ENCODE measurements at places on chromosomes 2 and 18. TPM values are rescaled to one million over a fixed set of nuclear protein-coding genes. Genes with fewer than 3 reads are reported as not detected.

Gene RMDN2
- total RNA-seq: 19.8 TPM

Gene GKN2
- 0.32 TPM for total RNA-seq

- H3K27ac ChIP-seq: no peak overlapping the region
- no peaks in the 10 kb centered on the region for H3K36me3 ChIP-seq
- H3K27me3 ChIP-seq: no peaks in the 10 kb centered on the region
Observed at GRCh38 chr2:11933854-11934253, 187.4 kb downstream of the LPIN1 start.

GRCh38 chr2:101812226-101812625 lies 114.7 kb downstream of the MAP4K4 start:
- no peak overlapping the region for H3K27ac ChIP-seq
- H3K4me3 ChIP-seq: no peak overlapping the region
- DNase-seq: no peak
- H3K4me1 ChIP-seq: no peaks in the 10 kb centered on the region

DNA sequence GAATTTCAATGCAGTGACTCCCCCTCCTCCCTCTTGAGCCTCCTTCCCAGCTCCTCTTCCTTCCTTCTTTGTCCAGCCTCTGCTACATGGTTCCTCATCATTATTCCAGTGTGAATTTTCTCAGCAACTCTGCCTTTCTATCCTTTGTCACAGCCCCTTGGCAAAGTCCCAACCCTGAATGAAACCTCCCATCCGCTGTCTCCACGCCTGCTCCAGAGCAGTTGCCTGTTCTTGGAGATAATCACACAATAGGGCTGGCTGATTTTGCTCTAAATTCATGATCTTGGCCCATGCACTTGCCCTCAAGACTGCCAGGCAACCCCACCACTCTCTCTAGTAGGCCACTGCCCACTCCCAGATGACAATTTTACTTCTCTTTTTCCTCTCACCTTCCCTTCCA lies 61.4 kb downstream of the BCL2L11 start:
- no peaks in the 10 kb centered on the region for H3K27me3 ChIP-seq
- no peak for DNase-seq
- no peak overlapping the region for H3K27ac ChIP-seq
- peaks cover 14% of the 10 kb centered on the region for H3K4me1 ChIP-seq
- H3K4me3 ChIP-seq: no peak overlapping the region
- H3K36me3 ChIP-seq: no peaks in the 10 kb centered on the region

Gene DHX57
- 14.7 TPM for total RNA-seq

Gene RAB10
- 206 TPM for total RNA-seq

Gene LYG2
- not detected for total RNA-seq

GRCh38 chr2:230459216-230459615 lies 43.2 kb downstream of the SP100 start:
- H3K4me1 ChIP-seq: no peaks in the 10 kb centered on the region
- DNase-seq: no peak
- no peak overlapping the region for H3K4me3 ChIP-seq
- H3K36me3 ChIP-seq: no peaks in the 10 kb centered on the region
- H3K27ac ChIP-seq: no peak overlapping the region
- no peaks in the 10 kb centered on the region for H3K27me3 ChIP-seq

DNA sequence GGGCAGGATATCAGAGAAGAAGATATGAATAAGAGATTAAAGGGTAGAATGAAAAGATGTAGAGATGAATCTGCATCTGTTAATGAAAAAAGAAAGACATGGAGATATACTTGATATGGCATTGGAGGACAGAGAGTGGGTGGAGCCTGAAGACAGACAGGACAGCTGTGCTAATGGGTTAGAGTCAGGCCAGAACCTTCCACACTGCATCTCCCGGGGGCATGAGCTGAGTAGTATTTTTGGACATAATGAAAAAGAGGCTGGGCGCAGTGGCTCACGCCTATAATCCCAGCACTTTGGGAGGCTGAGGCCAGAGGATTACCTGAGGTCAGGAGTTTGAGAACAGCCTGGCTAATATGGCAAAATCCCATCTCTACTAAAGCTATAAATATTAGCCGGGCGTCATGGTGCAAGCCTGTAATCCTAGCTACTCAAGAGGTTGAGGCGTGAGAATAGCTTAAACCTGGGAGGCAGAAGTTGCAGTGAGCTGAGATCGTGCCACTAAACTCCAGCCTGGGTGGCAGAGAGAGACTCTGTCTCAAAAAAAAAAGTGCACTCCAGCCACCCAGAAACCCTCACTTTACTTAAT lies 11.4 kb downstream of the FLACC1 start:
- no peaks in the 10 kb centered on the region for H3K36me3 ChIP-seq
- no peak for DNase-seq
- no peaks in the 10 kb centered on the region for H3K4me1 ChIP-seq
- no peak overlapping the region for H3K27ac ChIP-seq
- H3K27me3 ChIP-seq: no peaks in the 10 kb centered on the region
- no peak overlapping the region for H3K4me3 ChIP-seq

GRCh38 chr18:8029731-8030130 lies 462.6 kb downstream of the PTPRM start:
- H3K36me3 ChIP-seq: no peaks in the 10 kb centered on the region
- DNase-seq: no peak
- H3K27me3 ChIP-seq: no peaks in the 10 kb centered on the region
- H3K4me3 ChIP-seq: no peak overlapping the region
